ENCODE measurements at places on chromosomes 7 and 10.

DNA sequence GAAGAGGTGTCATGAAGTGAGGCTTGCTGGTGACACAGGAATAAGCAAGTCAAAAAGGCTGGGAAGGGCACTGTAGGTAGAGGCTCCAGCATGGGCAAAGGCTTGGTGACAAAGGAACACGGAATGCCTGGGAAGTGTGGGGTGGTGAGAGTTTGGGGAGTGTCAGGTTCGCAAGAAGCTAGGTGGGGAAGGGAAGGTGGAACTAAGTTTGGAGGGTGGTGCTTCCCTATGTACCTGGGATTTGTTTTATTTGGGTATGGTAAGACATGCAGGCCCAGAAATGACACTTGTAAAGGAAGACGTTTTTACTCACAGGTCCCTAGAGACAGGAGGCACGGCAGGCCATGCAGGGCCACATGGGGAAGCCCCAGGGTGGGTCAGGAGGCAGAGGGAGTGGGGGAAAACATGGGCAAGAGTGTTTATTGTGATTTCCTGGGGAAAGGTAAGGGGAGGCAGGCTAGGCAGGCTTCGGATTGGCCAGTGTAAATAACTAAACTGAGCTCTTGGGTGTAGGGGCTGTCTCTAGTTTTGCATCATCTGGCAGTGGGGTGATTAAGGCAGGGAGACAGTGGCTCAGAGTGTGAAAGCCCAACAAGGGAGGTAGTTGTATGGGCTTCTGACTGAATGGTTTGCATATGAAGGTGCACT lies 52.1 kb downstream of the SH2D4B start:
- no peak for DNase-seq

DNA sequence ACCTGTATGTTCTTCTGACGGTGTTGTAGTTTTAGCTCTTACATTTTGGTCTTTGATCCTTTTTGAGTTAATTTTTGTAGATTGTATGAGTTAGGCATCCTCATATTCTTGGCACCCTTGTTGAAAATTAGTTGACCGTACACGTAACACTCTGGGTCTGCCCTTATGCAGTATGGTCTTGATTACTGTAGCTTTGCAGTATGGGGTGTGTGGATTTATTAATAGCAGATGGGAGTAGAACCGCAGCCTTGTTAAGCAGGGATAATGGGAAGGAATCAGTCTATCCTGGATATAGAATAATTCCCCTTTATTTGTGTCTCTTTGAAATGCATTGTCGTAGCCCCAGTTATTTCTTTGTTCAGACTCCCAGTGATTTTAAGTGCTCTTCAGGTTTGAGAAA lies 95.5 kb downstream of the UBE3C start:
- DNase-seq, result no peak

GRCh38 chr7:157668884-157669767 lies 332.3 kb downstream of the DNAJB6 start:
- no peak for DNase-seq

DNA sequence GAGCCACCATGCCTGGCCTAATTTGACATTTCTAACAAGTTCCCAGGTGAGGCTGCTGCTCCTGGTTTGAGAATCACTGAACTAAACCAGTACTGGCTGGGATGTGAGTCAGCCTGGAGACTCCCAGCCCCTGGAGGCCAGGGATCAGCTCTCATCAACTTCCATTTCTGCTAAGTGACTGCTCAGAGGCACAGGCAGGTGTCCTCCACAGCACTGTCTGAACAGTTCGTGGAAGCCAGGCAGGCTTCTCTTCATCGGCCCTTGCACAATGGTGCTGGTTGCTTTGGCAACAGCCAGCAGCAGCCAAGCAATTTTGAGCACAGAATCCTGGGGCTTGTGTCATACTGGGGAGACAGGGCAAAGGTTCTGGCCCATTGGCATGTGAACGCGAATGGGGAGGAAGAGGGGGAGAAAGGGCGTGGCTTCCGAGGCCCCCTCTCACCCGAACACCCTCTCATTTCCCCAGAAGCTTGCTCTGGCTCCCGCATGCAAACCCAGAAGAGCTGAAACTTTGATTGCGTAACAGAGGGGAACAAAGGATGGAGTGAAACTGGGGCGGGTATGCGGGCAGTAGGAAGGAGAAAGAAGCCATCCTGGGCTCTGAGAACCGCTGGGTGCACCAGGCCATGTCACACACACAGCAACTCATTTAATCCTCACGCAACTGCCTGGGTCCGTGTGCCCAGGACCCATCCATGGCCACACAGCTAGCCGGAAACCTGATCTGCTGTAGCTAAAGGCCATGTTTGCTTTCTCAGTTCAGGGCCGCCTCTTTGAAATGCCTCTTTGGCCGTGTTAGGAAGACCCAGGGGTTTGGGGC lies 9.0 kb upstream of the POR start:
- DNase-seq, result no peak

GRCh38 chr7:23476286-23477156 lies 6.2 kb upstream of the IGF2BP3 start:
- DNase-seq, result no peak

DNA sequence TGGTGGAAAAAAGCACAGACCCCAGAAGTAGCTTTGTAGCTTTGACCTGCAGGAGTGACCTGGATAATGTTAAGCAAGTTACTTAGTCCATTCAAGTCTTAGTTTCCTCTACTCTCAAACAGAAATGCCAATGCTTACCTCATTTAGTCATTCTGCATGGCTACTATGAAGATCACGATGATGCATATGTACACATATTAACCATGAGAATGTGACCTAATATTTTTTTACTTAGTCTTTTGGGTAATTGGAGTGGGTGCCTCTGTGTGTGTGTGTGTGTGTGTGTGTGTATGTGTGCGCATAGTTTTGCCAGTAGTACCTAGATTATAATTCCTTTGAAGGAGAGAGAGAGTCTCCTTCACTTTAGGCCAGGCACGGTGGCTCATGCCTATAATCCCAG lies 95.8 kb downstream of the NRP1 start:
- DNase-seq, result no peak

DNA sequence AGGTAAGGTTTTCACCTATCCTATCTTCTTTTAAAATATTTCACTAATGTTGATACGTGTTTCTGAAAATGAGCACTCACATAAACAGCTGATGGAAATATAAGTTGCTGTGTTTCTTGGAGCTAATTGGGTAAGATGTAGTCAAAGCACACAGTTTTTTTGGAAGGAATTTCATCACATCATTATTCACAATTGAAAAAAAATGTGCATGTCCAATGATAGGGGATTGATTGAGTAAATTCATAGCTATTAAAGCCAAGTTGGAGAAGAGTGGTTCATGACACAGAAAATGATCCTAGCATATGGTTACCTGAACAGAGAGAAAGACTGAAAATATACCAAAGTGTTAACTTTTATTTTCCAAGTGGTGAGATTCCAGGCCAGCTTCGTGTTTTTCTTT lies 29.6 kb downstream of the GLI3 start:
- DNase-seq, result no peak

- no peak for DNase-seq
These were observed 499.3 kb downstream of the GLRX3 start for GRCh38 chr10:130635528-130635927.

DNA sequence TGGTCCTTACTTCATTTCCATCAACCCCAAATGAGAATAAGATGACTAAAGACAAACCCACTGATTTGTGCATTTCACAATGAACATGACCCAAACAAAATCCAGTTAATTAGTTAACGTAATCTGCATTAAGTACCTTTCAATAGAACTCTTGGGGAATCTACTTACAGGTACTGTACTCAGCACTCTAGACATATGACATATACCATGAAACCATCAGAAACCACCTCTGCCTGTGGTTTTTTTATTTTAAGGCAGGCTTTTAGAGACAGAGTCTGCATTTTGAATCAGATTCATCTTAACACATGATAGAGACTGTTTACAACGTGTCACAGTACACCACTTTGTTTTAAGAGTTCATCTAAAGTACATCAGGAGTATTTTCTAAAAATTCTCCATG lies 168.4 kb downstream of the BTAF1 start:
- no peak for DNase-seq

DNA sequence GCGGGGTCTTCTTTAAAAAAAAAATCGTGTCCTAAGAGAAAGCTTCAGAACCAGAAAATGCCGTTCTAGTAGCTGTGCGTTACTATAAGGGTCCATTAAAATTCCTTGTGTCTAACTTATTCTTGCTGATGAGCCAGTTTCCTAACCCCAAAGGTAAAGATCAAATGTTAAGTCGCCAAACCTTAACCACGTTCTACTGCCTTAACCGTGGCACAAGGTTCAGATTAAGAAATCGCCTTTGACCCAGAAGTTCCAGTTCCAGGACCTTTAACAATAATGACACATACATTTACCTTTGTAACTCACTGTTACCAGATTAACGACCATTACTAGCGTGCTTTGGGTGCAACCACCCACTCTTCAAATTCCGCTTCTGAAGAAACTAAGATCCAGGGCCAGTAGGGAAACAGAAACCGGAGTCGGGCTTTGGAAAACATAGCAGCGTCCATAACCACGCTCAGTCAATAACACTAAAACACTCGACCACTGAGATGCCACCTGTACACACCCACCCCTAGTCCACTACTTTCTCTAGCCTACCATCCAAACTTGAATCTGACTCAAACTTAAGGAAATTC lies 620 bp downstream of the BET1 start:
- DNase-seq, result no peak

DNA sequence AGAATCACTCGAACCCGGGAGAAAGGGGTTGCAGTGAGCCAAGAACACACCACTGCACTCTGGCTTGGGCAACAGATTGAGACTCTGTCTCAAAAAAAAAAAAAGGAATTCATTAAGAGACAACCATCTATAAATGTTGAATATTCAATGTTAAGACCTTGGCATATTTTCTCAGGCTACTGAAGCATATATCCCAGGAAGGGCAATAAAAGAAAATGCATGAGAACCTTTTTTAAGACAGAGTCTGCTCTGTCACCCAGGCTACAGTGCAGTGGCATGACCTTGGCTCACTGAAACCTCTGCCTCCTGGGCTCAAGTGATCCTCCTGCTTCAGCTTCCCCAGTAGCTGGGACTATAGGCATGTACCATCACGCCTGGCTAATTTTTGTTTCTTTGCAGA lies 165.0 kb downstream of the JMJD1C start:
- no peak for DNase-seq

GRCh38 chr7:149310113-149310836 lies 48.3 kb downstream of the ZNF783 start:
- no peak for DNase-seq

GRCh38 chr10:123229927-123230630 lies 75.9 kb downstream of the BUB3 start:
- DNase-seq, result no peak

GRCh38 chr10:60536529-60537114 lies 146.9 kb upstream of the ANK3 start:
- no peak for DNase-seq

DNA sequence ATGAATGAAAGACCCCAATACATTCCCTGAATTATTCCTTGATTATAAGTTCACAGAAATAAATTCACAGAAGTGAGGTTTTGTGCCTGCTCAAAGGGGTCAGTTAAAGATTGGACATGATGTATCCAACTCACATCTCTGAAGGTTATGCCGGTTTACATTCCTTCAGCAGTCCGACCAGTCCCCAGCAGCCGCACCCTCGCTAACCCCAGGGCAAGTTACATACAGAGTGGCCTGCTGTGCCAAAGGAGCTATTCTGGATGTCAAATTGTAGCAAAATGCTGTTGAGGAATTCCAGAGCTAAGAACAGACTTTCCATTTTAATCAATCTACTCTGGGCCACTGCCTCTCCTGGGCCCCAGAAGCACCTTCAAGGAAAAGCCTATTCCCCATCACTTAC lies 20.3 kb downstream of the PSAP start:
- no peak for DNase-seq

- no peak for DNase-seq
These were observed 132.0 kb downstream of the RPS24 start for GRCh38 chr10:78165617-78166016.

DNA sequence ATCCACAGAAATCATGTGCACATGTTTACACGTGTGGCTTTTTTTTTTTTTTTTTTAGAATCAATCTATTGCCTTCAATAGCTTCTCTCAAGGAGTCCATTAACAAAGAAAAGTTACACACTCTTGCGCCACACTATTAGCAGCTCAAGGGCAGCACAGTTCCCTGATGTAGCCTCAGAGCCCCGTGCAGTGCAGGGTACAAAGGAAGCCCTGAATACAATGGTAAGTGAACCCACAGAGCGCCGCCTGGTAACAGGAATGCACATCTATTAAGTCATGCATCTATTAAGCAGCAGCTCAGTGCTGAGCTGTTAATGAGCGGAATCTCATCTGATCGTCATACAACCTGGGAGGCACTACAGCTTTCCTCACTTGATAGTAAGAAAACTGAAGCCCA lies 113.7 kb upstream of the PDLIM1 start:
- no peak for DNase-seq

DNA sequence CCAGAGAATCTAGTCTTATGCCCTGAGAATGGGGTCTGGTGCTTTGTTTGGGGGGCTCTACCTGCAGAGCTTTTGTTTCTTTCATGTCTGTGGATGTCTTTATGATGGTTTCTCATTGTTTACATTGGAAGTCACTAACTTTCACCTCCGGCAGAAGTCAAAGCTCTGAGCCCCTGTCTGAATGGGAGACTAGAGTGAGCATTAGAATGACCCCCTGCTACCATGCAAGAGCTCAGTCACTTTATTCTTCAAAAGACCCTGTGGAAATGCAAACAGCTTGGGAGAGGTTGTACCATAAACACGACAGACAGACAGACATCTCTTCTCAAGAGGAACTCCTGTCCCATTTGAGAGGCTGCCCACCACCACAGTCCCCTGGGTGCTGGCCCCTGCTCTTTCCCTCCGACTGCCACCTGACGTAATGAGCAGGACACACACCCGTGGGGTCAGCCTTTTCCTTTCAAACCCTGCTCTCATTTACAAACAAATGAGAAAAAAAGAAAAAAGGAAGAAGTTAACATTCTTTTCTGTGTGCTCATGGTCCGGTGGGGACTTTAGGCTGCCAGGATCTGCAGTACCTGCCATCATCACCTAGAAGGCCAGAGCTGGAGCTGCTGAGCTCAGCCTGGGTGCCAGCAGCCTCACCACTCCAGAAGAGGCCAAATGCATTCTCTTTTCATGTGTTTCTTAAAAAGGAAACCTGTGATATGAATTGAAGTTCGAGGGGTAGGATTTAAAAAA lies 91.6 kb downstream of the FZD1 start:
- no peak for DNase-seq

- DNase-seq, result no peak
These were observed 195.5 kb upstream of the LYZL2 start for GRCh38 chr10:30825022-30825421.

- no peak for DNase-seq
These were observed 41.1 kb downstream of the GNAI1 start for GRCh38 chr7:80175744-80176143.

- no peak for DNase-seq
These were observed 29.6 kb downstream of the NOM1 start for GRCh38 chr7:156979007-156979606.

All from stimulated activated effector memory CD8-positive, alpha-beta T cell treated with anti-CD3 and anti-CD28 coated beads, Interleukin-12 subunit alpha, Interleukin-12 subunit beta, amount 100 ng/mL, for 72 hours (primary cell).